ENCODE measurements at places on chromosomes 7 and 10.

- DNase-seq: no peak
Measured at GRCh38 chr7:100384628-100385294, 11.5 kb downstream of the PILRA start.

- DNase-seq: no peak
Measured at GRCh38 chr7:78786055-78786454, 667.4 kb downstream of the MAGI2 start.

GRCh38 chr10:30207485-30208052 lies 141.5 kb downstream of the MTPAP start:
- DNase-seq: no peak

DNA sequence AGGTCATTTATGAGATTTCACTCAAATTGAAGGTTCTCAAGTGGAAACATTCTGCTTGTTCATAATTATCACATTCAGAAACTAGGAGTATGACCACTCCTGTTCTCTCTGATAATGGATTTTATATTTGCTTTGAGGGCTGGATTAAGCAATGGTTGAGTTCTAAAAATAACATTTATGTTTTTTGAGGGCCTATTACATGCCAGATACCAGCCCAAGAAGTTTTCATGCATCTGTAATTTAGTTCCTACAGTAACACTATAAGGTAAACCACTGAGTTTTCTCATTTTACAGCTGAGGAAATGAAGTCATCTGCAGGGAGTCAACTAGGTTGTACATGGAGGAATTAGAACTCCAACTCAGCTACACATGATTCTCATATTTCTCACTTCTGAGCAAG lies 25.5 kb upstream of the NKX2-3 start:
- DNase-seq: no peak

DNA sequence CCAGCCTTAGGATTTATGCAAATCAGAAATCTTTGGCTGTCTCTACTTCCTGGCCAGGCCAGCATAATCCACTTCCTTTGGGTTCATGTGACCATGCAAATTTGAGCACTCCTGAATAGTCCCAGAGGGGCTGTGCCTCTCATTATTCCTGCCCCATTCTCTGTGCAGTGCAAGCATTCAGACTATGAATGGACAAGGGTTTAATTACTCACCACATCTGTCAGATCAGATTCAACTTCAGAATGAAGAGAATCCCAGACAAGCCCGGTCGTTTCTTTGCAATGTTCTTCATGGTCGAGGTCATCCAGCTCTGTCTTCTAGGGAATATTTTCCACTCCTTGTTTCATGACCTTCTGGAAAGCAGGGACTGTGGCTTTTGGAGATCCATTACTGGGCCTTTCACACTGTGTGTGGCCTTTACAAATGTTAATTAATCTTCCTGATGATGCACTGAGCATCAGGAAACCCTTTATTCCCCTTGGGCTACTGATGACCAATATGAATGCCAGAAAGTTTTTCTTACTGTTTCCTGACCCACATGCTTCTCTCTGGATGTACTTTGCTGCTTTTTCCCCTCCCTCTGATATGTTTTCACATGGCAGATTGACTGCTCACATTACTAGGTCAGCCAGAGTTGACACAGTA lies 217.6 kb upstream of the TCF7L2 start:
- no peak for DNase-seq

GRCh38 chr10:60818134-60818770 lies 40.0 kb downstream of the CDK1 start:
- DNase-seq: no peak

DNA sequence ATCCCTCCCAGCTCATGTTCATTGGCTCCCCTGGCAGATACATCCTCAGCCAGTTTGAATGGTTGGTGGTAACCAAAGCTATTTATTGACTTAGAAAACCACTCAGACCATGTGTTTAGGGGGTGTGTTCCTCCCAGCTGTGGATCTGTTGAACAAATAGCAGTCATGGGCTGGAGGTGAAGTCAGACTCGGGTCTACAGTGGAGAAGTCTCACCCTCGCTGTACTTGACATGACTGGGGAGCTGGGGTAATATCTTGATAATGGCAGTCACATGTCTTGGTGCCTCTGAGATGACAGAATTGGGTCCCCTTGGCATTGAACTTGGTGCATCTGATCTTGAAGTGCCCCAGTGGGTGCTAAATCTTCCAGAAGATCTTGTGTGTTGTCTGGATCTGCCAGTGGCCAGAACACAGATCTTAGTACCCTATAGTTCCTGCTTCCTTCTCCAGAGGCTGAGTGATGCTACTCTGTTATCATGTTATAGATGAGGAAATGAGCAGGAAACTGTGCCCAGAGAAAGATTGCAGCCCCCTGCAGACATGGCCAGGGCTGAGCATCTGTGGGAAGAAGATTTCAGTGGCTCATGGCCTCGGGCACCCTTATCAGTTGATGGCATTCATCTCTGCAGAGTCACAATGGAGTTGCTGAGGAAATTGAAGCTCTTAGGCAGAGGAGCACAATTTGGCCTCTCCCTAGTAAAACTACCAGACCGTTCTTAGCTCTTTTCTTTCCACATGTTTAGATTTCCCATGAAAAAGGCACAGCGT lies 50.4 kb downstream of the ADRA2A start:
- DNase-seq: no peak

DNA sequence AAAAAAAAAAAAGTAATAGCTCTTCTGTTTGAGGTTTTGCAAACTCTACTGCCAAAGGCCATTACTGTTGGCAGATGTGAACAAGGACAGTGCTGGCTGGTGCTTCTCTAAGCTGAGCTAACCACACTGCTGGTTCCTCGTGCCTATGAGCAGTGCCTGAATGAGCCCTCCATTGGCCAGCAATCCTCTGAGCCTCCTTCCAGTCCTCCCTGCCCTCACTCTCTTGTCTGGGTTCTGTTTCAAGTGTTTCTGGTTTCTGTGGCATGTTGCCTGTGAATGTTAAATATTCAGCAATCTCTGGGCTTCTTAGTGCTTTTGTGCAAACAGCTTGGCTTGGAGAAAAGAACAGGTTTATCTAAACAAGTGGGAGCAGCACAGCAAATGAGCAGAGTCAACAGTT lies 161.3 kb upstream of the AUTS2 start:
- DNase-seq: no peak

DNA sequence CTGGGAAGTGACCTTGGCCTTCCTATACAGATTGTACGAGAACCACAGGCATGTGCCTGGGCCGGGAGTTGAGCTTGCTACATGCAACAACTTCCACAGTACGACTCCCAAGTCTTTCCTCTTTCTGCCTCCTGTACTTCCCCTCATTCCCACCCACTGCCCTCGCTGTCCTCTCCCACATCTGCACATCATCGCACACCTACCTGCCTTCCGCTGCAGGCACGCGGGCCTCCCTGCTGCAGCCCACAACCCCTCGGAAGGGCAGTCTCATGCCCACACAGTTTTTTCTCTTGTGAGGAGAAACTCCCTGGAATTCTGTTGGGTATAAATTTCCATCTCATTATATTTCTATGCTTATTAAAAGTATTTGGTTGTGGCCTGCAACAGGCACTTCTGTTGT lies 117.2 kb downstream of the ACTR3B start:
- no peak for DNase-seq

GRCh38 chr10:124898471-124898870 lies 43.5 kb upstream of the ZRANB1 start:
- DNase-seq: no peak

DNA sequence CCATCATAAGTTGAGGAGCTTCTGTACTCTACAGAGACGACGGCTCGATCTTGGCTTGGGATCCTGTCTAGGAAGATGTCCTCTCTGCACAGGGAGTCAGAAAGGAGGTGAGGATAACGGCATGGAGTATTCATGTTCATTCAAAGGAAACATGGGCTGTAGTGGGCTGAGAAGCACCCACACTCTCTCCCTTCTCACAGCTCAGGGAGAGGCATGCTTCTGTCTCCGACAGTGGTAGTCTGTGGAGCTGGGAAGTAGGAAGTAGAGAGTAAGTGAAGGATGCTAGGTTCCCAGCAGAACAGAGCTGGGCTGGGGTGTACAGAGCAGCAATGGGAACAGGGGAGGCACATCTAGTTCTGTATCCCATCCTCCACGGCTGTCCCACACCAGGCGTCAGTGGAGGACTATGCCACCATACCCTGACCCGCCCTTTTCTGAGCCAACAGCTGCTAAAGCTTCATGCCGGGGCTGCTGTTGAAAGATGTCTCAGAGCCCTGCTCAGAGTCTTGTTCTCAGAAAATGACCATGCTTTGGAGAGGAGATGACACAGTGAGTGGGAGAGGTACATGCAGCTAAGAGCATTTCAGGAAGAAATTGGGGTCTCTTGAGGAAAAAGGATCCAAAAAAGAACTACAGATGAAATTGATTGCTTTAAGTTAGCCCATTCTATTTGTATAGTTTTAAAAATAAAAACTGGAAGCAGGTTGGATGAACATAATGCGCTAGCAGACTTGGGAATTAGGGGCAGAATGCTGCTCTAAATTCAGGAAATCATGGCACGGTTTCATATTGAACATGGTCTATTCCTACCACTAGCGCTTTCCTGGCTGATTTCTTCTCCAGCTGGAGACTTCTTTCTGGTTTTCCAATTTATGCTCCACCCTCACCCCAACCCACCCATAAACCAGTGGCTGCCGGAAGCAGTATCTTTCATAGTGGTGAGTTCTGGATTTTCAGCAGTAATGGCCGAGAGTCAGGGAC lies 138.6 kb downstream of the CHN2 start:
- no peak for DNase-seq

- no peak for DNase-seq
Measured at GRCh38 chr10:7445474-7446185, 34.8 kb upstream of the SFMBT2 start.

GRCh38 chr7:135913404-135913803 lies 63.8 kb downstream of the MTPN start:
- DNase-seq: no peak

- no peak for DNase-seq
Measured at GRCh38 chr10:105239311-105240219, 598.5 kb downstream of the SORCS3 start.

- DNase-seq: peak; percentile 23
Measured at GRCh38 chr7:39413636-39414223, 152.5 kb upstream of the YAE1 start.

GRCh38 chr7:13198036-13198435 lies 510.6 kb downstream of the ARL4A start:
- DNase-seq: no peak

DNA sequence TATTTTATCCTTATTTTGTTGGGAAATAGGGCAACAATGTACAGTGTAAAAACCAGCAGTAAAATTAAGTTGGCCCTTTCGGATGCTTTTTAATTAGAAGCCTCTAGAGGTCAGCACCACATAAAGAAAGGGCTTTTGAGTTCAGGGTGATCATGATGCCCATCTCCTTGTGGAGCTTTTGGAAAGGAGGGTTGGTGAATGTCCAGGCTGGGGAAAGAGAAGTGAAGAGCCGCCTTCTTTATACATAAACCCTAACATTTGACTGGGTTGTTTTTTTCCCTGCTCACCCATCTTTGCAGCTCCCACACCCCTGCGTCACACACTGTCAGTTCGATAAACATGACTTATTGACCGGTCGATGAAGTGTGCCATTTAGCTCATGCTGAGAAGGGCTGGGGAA lies 29.8 kb downstream of the MTURN start:
- DNase-seq: peak; percentile 50

GRCh38 chr10:93718937-93719725 lies 16.7 kb upstream of the FRA10AC1 start:
- DNase-seq: no peak

- no peak for DNase-seq
Measured at GRCh38 chr10:93206652-93207051, 133.0 kb downstream of the CYP26A1 start.

DNA sequence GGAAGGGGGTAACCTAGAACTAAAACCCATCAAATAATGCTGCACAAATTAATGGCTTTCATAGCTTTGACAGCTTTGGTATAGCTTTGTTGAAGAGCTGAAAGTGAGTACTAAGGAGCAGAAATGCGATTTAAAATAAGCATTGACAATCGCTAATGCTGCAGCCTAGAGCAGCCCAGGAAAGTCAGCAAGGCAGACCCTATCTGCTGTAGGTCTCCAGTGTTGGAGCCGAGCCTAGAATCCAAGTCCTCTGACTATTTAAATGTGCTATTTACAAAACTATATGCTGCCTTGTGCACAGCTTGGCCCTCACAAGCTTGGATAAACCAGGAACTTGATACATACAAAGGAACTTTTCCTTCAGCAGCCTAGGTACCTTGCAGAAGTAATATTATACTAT lies 64.9 kb upstream of the ASAH2 start:
- no peak for DNase-seq

- DNase-seq: no peak
Measured at GRCh38 chr7:124597509-124597908, 168.1 kb downstream of the GPR37 start.

DNA sequence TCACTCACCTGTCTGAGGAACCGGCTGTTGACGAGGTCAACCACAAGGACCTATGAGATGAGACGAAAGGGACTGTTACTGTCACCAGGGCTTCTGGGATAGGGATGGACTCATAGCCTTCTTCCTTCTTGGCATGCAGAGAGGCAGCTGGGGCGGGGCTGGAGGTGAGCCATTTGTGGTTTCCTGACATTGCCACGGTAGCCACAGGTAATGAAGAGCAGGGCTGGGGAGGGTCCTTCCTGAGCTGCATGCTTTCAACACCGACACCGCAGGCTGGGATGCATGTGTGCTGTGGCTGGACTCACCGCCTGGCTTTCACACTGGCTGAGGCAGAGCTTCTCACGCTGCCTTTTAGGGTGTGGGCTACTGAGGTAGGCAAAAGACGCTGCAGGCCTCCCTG lies 46.4 kb upstream of the MKRN1 start:
- no peak for DNase-seq

DNA sequence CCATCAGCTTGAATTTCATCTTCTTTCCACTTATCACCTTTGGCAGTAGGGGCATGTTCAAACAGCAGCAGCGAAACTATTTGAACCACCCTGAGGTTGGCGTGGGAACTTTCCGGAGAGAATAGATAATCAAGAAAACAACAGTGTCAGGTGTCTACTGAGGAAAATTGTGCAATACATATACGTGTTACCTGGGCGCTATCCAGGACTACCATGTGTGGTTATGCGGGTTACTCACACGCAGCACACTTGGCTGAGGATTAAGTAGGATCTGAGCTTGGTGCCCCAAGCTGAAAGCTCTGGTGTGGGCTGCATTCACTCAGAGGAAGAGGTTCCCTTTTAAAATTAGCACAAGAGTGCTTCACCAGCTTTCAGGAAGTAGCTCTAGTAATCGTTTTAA lies 8.8 kb upstream of the ABI1 start:
- DNase-seq: no peak

- no peak for DNase-seq
Measured at GRCh38 chr10:102775935-102776669, 32.4 kb downstream of the WBP1L start.

DNA sequence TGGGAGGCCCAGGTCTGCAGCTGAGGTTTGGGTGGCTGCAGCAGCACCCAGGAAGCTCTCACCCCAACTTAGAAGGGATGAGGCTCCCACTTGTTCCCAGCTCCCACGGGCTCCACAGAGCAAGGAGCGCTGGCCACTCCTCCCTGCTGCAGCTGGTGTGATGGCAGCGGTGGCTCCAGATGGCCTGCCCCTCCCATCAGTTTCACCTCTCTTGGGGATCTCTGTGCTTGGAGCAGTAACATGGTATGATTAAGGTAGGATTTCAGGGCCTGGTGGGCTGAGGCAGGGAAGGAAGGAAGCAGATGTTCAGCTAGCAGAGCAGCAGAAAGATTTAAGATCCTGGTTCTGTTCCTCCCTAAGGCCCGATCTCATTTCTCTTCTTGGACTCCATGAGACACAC lies 66.8 kb upstream of the KIF5B start:
- no peak for DNase-seq

GRCh38 chr7:92044940-92045339 lies 89.3 kb downstream of the CYP51A1 start:
- no peak for DNase-seq

- DNase-seq: no peak
Measured at GRCh38 chr10:84227810-84228209, 2.5 kb upstream of the LRIT2 start.

GRCh38 chr7:17007841-17008240 lies 126.1 kb upstream of the AGR3 start:
- peak; percentile 20 for DNase-seq

Measured in H54 (cell line).